ENCODE measurements at places on chromosomes 12 and 14.

DNA sequence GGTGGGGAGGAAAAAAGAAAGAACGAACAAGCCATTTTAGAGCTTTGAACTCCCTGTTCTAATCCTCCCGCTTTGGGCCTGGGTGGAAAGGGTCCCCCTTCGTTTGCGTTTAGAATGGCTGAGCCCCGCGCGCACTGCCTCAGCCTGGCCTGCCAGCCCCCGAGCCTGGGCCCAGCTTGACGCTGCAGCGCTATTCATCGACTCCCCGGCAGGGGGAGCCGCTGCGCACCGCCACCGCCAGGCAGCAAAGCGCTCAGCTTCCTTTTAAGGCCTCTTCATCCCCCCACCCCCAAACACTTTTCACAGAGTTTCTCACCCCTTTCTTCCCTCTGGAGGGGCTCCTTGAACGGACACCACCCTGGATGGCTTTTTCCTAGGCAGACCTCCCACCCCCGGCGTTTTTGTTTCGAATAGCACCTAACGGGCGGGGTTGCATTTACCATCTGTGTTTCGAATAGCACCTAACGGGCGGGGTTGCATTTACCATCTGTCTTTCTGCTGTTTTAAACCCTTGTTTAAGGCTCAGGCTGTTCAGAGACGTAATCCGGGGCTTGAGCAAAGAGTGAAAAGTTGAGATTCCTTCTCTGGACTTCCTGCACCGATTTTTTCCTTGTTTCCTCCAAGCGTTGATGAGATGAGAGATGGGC is 56.4 kb upstream of the PIWIL1 start:
- DNase-seq = no peak

- DNase-seq = no peak
Observed at GRCh38 chr12:90055071-90055470, 346.4 kb upstream of the ATP2B1 start.

- no peak for DNase-seq
Observed at GRCh38 chr12:108685469-108686260, 45.7 kb downstream of the CORO1C start.

DNA sequence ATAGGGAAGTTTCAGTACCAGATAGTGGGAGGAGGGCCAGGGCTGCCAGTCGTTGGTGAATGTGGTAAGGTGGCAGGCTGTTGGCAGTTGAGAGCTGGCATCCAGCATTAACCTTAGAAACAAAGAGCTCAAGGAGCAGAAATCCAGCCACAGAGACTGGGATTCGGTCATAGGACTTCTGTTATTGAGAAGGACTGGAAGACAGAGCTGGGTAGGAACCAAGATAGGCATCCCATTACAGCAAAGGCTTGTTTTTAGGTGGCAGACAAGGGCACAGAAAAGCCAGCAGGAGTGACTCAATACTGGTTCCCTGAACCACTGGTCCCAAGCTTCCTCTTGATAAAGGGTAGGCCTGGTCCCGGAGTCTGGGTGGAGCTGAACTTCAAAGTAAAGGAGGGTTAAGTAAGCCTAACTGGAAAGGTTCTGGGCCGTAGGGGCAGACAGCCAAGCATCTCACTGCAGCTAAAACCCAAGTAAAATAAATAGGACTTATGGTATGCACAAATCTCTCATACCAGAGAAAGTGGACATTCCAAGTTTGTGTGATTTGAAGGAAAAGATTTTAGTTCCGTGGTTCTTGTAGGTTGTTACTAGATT is 147.9 kb downstream of the ETV6 start:
- DNase-seq = no peak

DNA sequence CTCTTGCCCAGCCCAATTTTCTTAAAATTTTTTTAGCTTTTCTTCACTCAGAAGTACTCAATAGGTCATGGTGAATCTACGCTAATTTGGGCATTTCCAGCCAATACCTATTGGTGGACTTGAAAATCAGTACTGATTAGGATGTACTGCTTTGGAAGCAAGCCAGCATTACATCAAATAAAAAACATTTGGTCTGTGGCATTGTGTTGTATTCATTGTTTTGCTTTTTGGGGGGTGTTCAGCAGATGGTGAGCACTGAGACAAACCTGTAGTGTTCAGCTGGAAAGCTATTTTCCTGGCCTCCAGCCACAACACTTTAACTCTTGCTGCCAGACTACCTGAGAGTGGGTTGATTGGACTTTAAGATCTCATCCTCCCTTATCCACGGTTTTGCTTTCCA is 4.0 kb downstream of the MAPKAPK5 start:
- no peak for DNase-seq

Data from NCI-H1436 treated with DMSO at 0.1 percent for 48 hours (cell line).